Fibroblast of upper back skin (primary cell): ENCODE measurements at places on chromosomes 13 and 19.

GRCh38 chr19:482186-483041 lies 13.9 kb upstream of the MADCAM1 start:
- DNase-seq: no peak

GRCh38 chr19:2394442-2395292 lies 32.7 kb downstream of the TIMM13 start:
- no peak for DNase-seq

DNA sequence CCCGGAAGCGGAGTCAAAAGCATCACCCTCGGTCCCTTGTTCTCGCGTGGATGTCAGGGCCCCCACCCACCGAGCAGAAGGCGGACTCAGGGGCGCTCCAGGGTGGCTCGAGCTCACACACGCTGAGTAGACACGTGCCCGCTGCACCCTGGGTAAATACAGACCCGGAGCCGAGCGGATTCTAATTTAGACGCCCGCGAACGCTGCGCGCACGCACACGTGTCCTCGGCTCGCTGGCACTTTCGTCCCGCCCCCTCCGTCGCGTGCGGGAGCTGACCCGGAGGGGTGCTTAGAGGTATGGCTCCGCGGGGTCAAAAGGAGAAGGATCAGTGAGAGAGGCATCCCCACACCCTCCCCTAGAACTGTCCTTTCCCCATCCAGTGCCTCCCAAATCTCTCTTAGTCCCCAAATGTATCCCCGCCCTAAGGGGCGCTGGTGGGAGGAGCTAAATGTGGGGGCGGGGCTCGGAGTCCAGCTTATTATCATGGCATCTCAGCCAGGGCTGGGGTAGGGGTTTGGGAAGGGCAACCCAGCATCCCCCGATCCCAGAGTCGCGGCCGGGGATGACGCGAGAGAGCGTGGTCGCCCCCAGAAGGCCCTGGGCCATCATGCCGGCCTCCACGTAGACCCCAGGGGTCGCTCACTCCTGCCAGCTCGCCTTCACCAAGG lies 451 bp upstream of the ICAM5 start:
- DNase-seq: no peak

GRCh38 chr13:52428295-52428694 lies 22.1 kb downstream of the VPS36 start:
- DNase-seq: no peak

DNA sequence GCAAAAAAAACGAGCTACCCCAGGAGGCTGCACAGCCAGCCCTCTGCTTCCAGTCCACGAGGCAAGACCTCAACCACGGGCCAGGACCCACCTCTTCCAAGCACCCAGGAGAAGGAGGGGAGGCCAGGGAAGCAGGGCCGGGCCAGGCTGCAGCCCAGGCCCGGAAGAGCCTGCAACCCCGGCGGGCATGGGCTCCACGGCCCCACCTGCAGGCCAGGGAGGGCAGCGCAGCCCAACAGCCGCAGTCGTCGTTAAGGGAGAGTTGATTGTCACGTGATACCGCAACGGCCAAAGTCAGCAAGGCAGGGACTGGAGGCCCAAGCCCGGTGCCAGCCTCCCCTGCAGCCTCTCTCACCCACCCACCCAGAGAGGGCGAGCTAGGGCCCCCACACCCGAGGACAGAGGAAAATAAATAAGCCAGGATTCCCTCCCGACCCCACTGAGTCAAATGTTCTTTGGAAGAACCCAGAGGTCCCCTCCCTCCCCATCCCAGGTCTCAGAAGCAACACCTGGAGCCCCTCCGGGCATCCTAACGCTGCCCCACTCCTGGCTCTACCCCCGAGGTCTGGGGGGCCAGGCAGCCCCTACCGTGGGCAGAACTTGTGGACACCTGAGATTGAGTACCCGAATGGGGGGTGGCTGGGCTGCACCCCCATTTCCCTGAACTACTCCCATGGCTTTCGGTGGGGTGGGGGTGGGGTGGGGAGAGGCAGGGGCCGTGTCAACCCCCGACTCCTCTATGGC lies 5.2 kb upstream of the REXO1 start:
- DNase-seq: peak; percentile 70

DNA sequence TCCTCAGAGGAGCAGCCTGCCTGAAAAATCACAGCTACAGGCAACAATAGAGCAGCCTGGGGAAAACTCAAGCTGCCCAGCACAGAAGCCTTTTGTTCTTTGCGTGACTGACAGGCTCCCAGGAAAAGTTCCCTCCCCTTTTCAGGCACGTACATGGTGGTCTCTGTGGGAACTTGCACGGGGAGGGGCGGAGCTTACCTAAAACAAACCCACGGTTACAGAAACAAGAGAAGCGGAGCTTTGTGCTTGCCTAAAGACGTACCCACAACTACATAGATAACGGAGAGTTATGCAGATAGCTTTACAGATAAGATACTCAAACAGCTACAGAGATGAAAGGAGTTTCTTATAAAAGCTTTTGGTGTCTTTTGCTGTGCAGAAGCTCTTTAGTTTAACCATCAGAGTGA lies 11.4 kb downstream of the ETFB start:
- peak; percentile 8 for DNase-seq

DNA sequence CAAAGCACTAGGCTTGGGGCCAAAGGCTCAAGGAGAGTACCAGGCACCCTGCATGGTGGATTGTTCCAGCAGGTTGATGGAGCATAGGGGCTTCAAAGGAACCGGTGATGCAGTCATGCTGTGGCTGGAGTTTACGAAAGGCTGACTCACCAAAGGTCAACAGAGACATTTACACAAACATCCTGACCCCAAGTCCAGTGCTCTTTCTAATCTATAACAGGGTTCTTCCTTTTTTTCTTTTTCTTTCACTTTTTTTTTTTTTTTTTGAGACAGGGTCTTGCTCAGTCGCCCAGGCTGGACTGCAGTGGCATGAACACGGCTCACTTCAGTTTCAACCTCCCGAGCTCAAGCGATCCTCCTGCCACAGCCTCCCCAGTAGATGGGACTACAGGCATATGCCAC lies 35.6 kb upstream of the TPTE2 start:
- DNase-seq: no peak

GRCh38 chr13:110304256-110304655 lies 2.7 kb downstream of the COL4A1 start:
- no peak for DNase-seq

DNA sequence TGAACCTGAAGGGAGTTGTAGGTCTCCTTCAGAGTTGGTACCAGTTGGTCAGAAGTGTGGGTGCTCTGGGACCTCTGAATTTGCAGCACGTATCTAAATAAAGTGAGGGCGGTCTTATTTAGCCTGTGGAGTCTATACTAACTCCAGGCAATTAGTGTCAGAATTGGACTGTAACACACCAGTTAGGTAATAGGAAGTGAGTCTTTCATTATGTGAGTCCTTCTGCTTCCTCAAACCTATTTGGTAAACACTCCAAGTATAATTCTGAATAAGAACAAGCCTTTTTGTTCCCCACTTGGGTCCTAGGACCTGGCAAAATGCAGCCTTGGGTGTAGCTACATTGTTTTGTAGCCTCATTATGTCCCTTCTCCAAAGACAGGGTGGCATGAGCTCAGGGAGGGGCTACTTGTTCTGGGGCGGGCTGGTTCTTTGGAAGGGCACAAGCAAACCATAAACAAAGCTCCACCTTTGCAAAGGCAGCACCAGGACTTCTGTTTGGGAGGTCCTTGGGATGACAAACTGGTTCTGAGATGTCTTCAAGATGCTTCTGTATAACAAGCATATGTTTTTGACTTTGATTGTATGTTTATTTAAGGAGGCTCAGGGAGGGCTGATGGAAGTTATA lies 418.0 kb downstream of the ZNF536 start:
- DNase-seq: no peak

- DNase-seq: no peak
Measured at GRCh38 chr13:75195495-75196146, 286.3 kb downstream of the TBC1D4 start.

- no peak for DNase-seq
Measured at GRCh38 chr13:49627831-49628652, at the start of gene ARL11. ARL11 (plus strand) TSS chr13:49628507; CDS start chr13:49630448, 1,941 bp downstream.

GRCh38 chr19:58509731-58510083 lies 2.1 kb downstream of the SLC27A5 start:
- no peak for DNase-seq

DNA sequence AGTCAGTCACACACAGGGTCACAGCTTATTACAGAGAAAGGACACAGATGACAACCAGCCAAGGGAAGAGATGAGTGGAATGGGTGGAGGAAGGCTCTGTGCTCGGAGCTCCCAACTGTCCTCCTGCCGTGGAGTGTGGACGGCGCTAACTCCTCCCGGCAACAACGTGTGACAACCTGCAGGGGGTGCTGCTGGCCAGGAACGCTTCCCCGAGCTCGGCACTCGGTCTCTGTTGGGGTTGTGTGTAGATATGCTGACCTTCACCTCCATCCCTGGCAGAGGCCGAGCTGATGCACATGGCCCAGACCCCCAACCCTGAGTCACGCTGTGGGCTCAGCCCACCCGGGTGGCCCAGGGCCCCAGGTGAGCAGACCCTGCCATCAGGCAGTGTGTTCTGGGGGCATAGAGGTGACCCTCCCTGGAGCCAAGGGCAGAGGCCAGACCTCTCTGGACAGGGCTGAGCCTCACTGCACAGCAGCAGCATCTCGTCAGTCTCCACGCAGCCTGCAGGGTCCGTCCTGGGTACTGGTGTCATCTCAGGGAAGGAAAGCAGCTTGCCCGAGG lies 14.1 kb downstream of the ZNF444 start:
- DNase-seq: no peak

GRCh38 chr13:31629085-31629780 lies 110.1 kb upstream of the RXFP2 start:
- peak; percentile 61 for DNase-seq

DNA sequence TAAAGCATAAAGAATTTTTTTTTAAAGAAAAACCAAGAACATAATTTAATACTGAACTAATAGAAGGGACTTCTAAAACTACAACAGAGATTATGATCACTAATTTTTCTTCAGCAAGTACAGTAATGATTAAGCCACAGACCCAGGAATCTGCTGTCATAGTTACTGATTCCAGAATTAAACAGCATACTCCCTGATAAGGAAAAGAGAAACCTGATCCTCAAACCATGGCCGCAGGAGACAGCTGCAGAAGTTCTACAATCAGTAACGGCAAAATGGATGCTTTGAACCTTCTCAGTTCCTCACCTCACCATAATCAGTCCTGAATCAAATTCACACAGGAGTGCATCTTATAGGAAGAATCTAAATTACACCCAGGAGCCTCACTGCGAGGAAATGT lies 939.0 kb upstream of the SLITRK1 start:
- no peak for DNase-seq
